ENCODE measurements at places on chromosomes 4 and X.

GRCh38 chr4:121989715-121990114, 37.9 kb upstream of the TRPC3 start:
- DNase-seq, result no peak

- DNase-seq, result no peak
Observed at GRCh38 chr4:185219551-185220344, 10.3 kb downstream of the SNX25 start.

DNA sequence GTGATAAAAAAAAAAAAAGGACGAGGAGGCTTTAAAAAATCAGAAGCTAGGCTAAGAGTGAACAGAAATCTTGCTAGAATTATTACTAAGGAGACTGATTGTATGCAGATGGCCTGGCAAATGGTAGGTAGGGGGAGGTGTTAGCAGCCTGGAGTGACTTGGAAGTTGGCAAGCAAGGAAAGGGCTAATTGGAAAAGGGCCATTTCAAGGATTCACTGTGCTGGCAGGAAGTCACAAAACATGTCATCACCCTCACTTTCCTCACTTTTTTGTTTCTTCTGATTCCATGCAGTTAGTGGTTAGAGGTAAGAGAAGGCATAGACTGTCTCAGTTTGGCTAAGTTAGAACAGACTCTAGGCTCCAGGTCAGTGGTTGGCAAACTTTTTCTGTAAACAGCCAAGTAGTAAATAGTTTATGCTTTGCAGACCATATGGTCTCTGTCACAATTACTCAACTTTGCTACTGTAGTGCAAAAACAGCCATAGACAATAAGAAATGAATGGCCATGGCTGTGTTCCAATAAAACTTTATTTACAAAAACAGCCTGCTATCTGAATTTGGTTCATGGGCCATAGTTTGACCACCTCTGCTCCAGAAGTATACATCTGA, 646.5 kb upstream of the ACTRT1 start:
- DNase-seq, result no peak

- no peak for DNase-seq
Observed at GRCh38 chrX:106672527-106672926, 54.0 kb upstream of the RNF128 start.

GRCh38 chr4:138393886-138394610, 151.9 kb upstream of the SLC7A11 start:
- no peak for DNase-seq

GRCh38 chr4:95550115-95550987, 1.6 kb upstream of the UNC5C start:
- DNase-seq, result no peak

GRCh38 chr4:162894387-162894786, 272.3 kb downstream of the NAF1 start:
- DNase-seq, result no peak

DNA sequence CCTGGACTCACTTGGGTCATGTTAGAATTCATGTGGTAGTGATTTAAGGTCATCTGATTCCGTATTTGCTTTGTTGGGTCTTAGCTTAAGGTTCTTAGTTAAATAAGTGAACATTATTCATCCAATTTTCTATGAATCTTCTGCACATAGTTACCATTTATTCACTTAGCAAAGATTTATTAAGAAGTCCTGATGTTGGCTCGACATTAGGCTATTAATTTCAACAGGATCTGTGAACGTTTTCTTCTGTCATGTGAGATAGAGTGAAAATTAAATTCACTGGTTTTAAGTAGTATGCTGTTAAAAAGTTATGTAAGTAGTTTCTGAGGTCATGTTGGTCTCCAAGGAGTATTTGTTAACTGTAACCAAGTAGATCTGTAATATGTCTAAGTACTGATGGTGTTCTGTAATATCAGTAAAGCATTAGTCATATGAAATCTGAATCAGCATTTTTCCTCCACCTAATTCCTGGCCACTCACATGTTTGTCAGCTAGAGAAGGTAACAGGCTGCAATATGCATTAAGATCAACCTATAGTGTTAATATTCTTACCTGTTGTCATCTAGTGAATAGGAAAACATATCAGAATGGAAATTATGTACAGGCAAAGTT, 155.6 kb downstream of the PCDH7 start:
- no peak for DNase-seq

Data from T-helper 1 cell (primary cell).